CD4-positive, alpha-beta memory T cell (primary cell): ENCODE measurements at places on chromosomes 3 and 15. TPM values are rescaled to one million over a fixed set of nuclear protein-coding genes. Genes with fewer than 3 reads are reported as not detected.

The C2CD4A gene
- polyA plus RNA-seq, result 0.08 TPM

The RASL12 gene
- polyA plus RNA-seq, result not detected

The SLC38A3 gene
- polyA plus RNA-seq, result not detected

The SPRED1 gene
- not detected for polyA plus RNA-seq

The AQR gene
- polyA plus RNA-seq, result 15.9 TPM

The TICRR gene
- polyA plus RNA-seq, result 0.07 TPM

The TRIM42 gene
- not detected for polyA plus RNA-seq

The SEMA6D gene
- not detected for polyA plus RNA-seq
